ENCODE measurements at places on chromosomes 7 and 10.
A peak's percentile ranks its signal among the peaks of the same experiment; 100 is the strongest.

GRCh38 chr7:129779602-129780256, 168.2 kb downstream of the NRF1 start:
- DNase-seq: no peak

DNA sequence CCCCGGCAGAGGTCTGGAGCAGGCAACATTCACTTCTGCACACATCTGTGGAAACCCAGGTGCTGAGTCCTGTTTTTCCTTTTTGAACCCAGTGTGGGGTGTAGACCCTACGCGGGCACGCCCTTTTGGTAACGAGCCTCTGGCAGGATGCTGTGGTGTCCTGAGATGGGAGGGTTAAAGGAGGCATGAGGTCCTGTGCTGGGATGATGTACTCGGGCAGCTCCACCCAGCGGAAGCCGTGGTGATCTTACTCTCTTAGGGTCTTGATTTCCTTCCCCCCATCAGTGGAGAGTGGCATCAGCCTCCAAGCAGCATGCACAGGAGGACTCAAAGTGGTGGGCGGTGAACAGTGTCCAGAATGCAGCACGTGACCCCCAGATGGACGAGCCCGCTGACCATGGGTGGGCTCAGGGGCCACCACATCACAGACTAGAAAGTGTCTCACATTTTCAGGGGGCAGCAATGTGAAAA, 148.6 kb downstream of the DNAJB6 start:
- DNase-seq: no peak

GRCh38 chr10:62636825-62637248, 167.7 kb upstream of the ADO start:
- no peak for DNase-seq

DNA sequence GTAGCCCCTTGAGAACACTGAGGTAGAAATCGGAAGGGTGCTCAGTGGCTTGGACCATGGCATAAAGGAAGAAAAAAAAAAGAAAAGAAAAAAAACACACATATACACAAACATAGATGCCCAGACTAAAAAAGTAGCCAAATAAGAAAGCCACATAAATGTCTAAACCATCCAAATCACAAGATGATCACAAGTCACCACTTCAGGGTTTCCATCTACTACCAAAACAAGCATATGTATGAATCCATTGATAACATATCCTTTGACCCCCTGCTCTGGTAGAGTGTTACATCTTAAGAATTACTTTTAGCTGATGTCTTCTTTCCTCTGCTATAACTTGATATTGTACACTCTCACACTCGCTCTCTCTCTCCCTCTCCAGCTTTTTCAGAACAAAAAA, 245.9 kb downstream of the AHR start:
- no peak for DNase-seq

GRCh38 chr10:17410907-17411306, 43.5 kb downstream of the ST8SIA6 start:
- DNase-seq: no peak

- no peak for DNase-seq
Observed at GRCh38 chr7:73885975-73886798, 25.2 kb downstream of the TMEM270 start.

GRCh38 chr10:109968953-109969759, 38.6 kb upstream of the ADD3 start:
- DNase-seq: no peak

GRCh38 chr7:139901056-139901795, 72.2 kb downstream of the TBXAS1 start:
- DNase-seq: no peak

- DNase-seq: no peak
Observed at GRCh38 chr10:103333934-103334520, 16.9 kb downstream of the PCGF6 start.

GRCh38 chr10:43231523-43232078, 35.3 kb downstream of the RASGEF1A start:
- no peak for DNase-seq

GRCh38 chr7:12111422-12112405, 99.4 kb upstream of the TMEM106B start:
- no peak for DNase-seq

DNA sequence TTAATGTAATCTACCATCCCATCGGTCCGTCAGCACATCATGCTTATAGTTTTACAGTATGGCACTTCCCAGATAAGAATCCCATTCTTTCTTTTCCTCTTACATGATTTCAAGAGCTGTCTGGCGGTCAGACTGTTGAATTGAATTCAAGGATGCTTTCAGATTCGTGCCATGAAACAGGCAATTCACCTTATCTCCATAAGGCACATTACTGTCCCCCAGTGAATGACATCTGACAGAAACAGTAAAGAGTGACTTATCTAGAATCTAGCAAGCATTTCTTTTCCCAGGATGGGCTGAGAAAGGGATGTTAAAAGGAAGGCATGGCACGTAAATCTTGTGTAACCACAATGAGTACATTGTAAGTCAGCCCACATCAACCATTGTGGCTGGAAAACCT, 61.1 kb upstream of the SEM1 start:
- no peak for DNase-seq

- no peak for DNase-seq
Observed at GRCh38 chr7:77747178-77747577, 50.9 kb downstream of the RSBN1L start.

DNA sequence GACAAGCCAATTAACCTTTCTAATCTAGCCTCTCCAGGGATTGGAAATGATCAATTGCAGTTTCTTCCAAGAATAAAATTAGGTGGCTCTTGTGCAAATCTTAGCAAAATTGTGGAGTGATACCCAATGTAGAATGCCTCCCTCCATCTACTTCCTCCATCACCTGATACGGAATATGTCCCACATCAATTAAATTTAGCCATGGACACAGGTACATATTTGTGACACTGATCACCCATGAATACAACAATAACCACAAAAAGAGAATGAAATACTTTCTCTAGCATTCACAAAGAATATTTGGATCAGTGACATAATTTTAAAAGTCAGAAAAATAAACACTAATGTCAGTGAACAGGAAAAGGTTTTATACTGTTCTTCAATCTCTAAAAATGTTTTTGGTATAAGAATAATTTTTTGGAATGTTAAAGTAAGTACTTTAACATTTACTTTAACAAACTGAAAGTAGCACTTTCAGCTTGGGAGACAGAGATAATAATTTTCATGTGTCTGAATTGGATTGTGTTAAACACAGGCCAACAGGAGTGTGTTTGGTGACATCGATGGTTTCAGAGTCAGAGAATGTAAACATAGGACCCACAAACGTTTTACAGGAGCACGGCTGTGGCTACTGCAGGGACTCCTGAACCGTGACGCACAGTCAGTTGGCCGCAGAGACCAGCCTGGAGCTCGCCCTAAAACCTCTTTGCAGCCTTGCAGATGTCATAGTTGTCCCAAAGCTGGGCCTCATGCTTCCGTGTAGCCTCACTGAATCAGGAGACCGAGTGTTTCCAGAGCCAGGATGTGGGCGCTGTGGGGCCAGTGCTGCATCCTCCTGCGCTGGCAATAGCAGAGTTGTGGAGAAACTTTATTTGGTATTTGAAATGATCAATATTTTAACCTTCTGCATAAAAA, 7.2 kb downstream of the RBM20 start:
- no peak for DNase-seq

GRCh38 chr10:25974897-25975459, 40.9 kb downstream of the MYO3A start:
- no peak for DNase-seq

GRCh38 chr7:6705959-6706665, 635 bp downstream of the ZNF12 start:
- DNase-seq: no peak

DNA sequence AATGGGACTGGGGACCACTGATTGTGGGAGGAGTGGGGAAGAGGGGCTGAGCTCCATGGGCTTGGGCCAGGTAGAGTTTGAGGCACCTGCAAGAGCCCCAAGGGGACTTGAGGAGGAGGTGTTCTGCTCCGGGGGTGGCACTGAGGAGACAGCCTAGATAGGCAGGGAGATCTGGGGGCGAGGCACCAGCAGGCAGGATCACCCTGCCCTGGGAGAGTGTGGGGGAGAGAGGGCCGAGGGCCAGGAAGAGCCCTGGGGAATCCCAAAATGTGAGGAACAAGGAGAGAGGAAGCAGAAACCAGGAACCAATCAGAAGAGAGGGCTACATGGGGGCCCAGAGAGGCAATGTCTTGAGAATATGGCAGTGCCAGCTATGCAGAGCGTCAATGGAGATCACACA, 34.6 kb downstream of the LEP start:
- DNase-seq: no peak

GRCh38 chr10:6044751-6045313, 17.3 kb downstream of the IL2RA start:
- DNase-seq: no peak

- DNase-seq: no peak
Observed at GRCh38 chr7:150721970-150722373, 5.6 kb downstream of the GIMAP1 start.

DNA sequence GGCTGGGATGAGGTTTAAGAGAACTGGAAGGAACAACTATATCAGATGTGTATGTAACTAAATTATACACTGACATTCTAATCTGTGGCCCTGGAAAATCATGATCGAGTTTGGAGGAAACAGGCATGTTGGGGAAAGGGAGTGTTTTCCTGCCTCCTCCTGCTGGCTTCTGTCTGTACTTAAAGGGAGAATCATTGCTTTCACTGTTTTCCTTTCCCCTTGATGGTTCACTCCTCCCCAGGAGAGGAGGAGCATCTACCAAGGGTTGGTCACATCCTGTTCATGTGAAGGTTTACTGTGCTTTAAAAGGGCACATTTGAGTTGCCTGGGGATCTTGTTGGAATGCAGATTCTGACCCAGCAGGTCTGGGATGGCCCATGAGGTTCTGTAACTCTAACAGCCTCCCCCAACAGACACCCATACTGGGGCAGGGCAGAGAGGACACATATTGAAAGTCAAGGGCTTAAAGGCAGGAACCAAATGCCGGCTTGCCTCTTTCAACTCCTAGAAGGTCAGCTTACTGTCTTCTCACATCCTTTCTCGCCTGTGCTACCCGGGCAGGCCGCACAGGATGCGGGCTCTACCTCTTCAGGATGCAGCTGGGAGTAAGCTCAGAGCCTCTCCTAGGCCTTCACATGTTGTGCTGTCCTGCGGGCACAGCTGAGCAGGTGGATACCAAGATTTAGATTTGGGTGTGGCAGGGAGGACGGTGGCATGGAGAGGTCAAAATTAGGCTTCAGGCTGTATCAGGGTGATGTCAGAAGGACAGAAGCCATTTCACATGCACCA, 694.8 kb downstream of the KCNMA1 start:
- DNase-seq: no peak

DNA sequence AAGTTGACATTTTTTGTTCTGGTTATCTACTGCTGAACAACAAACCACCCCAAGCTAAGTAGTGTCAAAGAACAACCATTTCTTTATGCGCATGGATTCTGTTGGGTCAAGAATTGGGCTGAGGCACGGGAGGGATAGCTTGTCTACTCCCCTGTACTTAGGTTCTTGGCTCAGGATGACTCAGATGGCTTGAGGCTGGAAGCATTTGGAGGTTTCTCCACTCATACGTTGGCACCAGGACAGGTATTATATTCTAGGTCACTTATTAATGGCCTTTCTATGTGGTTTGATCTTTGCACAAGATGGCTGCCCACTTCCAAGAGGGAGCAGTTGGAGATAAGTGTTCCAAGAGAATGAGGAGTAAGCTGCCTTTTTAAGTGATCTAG, 11.8 kb upstream of the TFAM start:
- no peak for DNase-seq

GRCh38 chr10:122348935-122349361, 25.6 kb upstream of the PLEKHA1 start:
- DNase-seq: peak; percentile 62

GRCh38 chr7:66043681-66044497, 31.7 kb upstream of the ASL start:
- no peak for DNase-seq

DNA sequence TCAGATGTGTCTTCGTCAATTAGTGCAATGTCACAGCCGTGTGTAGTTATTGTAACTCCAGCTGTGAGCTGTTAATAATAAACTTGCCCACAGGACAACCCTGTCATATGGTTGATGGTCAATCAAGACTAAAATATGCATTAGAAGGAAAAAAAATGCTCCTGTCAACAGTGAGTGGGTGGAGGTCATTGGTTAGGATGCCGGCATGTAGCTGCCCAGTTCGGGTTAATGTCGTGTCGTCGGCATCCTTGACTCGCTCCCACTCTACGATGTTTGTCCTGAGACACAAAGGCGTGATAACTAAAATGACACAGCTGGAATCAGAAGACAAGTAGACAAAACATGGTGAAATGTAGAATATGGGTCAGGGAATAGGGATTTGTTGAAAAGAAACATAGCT, 442.8 kb upstream of the NPVF start:
- no peak for DNase-seq

GRCh38 chr7:27947586-27948278, 207.8 kb downstream of the TAX1BP1 start:
- no peak for DNase-seq

- no peak for DNase-seq
Observed at GRCh38 chr7:90520484-90520883, 51.0 kb downstream of the PTTG1IP2 start.

GRCh38 chr7:112204499-112205342, 1.5 kb downstream of the DOCK4 start:
- no peak for DNase-seq

DNA sequence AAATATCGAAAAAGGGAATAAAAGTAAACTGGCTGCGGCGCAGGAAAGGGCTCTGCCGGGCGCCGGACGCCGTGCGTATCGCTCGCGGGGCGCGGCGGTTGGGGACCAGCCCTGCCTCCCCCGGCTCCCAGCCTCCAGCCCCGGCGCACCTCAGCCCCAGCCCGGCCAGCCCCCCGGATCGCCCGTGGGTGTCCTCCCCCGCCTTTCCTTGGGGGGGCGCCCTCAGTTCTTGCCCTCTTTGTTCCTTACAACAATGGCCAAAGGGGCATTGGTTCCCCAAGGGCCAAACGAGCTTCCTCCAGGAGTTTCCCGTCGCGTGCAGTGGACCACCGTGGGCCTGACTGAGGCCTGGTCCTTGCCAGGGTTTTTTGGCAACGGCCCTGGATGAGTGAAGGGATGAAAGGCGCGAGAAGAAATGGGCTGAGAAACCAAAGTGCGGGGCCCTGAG, 1.2 kb downstream of the MACROH2A2 start:
- no peak for DNase-seq

- no peak for DNase-seq
Observed at GRCh38 chr7:87188930-87189329, 30.6 kb downstream of the TMEM243 start.

GRCh38 chr7:23107781-23108180, 2.2 kb downstream of the KLHL7 start:
- no peak for DNase-seq

- no peak for DNase-seq
Observed at GRCh38 chr10:1241973-1242935, 186.1 kb downstream of the WDR37 start.

DNA sequence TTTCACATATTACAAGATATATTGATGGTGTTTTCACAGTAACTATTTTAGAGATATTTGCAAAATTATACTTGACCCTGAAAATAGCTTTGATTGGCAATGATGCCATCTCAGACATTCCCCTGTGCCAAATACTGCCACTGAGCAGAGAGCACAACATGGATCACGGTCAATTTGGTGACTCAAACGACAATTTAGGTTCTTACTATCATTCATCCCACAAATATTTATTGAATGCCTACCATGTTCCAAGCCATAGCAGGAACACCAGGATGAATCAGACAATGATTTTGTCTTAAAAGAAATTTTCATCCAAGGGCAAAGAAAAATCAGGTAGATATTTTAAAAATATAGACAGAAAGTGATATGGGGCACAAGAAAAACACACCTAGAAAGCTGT, 153.2 kb upstream of the ADO start:
- DNase-seq: no peak

- no peak for DNase-seq
Observed at GRCh38 chr7:712381-713138, 13.9 kb upstream of the DNAAF5 start.

GRCh38 chr10:4176500-4177281, 391.7 kb upstream of the KLF6 start:
- DNase-seq: no peak
